Right cardiac atrium (tissue), 5 donors: ENCODE measurements at places on chromosomes 6 and 20. TPM values are rescaled to one million over a fixed set of nuclear protein-coding genes. Genes with fewer than 3 reads are reported as not detected.

DNA sequence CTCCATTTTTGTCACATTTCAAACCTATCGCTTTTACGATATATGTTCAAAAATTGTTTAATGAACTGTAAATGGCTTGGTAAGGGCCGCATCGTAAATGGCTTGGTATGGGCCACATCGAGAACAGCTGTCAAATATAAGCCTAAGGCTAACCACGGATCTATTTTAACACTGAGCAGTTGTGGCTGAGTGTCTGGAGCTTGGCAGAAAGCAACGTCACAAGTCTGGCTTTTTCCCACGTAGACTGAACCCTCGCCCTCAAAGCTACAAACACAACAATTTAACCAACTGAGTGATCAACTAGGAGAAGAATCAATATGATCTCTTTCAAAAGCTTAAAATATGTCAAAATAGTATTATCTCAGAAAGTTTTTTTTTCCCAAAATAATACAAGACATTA lies 71.4 kb upstream of the PRSS16 start:
- no peak for DNase-seq

- DNase-seq = no peak
Measured at GRCh38 chr6:129312880-129313279, 397.1 kb downstream of the ARHGAP18 start.

- no peak for DNase-seq
Measured at GRCh38 chr6:33590531-33591198, 10.6 kb upstream of the BAK1 start.

The MYLK4 gene
- total RNA-seq = 1.9 TPM

The C20orf141 gene
- total RNA-seq = not detected
